ENCODE measurements at places on chromosomes 2 and 18.

GRCh38 chr2:45962177-45962921, 310.9 kb downstream of the PRKCE start:
- DNase-seq, result no peak

DNA sequence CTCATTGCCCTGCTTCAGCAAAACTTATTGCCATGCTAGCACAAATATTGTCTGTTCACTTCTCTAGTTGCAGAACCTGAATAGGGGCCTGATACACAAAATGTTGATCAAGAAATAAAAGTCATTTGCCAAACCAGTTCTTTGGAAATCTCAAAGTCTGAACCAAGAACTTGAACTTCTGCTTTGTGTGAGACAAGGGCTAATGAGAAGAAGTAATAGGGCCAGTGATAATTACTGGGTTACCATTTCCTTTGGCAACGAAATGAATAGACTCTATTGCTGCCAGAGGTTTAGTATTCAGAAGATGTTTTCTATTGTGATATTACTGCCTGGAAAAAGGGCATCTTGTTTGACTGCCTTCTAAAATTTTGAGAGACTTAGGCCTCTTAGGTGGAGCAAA, 35.0 kb downstream of the TMEFF2 start:
- no peak for DNase-seq

GRCh38 chr2:9767656-9768281, 75.5 kb upstream of the TAF1B start:
- no peak for DNase-seq

GRCh38 chr2:210387074-210387473, 72.1 kb upstream of the MYL1 start:
- DNase-seq, result no peak

GRCh38 chr2:9638532-9638931, 7.7 kb upstream of the YWHAQ start:
- DNase-seq, result no peak

DNA sequence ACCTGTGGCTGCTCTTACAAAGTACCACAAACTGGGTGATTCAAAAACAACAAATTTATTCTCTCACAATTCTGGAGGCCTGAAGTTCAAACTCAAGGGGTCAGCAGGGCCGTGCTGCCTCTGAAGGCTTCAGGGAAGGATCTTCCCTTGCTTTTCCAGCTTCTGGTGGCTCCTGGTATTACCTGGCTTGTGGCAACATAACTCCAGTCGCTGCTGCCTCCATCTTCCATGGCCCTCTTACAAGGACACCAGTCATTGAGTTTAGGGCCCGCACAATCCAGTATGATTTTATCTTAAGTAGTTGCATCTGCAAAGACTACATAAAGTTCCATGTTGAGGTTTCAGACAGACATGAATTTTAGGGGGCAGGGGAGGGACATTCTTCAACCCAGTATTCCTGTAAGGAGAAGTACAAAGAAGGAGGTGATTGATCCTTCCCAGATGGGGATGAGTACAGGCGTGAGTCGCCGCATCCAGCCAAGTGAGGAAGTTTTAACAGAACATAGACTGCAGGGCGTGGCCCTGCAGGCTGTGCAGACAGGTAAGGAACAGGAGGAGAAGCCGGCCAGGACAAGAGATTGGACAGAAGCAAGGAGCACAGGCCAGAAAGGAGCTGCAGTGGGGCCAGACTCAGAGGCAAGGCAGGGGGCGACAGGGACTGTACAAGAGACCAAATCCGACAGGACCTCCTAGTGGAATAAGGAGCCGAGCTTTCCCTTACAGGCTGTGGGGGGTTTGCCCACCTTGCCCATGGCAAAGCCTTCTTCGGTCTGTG, 44.4 kb upstream of the BZW1 start:
- no peak for DNase-seq

DNA sequence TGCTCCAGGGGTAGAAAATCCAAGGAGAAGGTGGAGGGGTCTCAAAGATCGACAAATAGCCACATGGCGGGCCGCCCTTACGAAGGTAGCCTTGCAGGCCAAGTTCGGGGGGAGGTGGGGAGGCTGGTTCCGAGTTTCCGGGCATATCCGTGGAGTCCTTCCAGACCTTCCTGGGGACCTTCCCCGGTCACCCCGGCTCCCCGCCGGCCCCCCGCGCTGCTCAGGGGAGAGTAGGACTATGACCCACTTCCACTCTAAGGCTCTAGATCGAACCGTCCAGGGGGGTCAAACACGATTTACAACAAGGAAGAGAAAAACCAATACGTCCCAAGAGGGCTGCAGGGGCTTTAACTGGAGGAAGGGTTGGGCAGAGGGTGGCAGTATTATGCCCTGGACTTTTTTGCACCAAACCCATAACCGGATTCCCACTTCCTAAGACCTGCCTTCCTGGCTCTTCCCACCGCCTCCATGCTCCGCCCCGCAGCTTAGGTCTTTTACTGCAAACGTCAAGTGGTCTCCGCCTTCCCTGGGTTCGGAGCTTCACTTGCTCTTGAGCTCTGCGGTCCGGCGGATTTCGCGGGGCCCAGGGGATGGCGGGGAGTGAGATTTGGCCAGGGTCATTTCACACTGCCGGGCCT, 779 bp upstream of the LYPD6 start:
- no peak for DNase-seq

- DNase-seq, result no peak
These were observed 724.5 kb downstream of the EPHA4 start for GRCh38 chr2:220847589-220847988.

- no peak for DNase-seq
These were observed 8.9 kb upstream of the LRRFIP1 start for GRCh38 chr2:237618449-237618848.

GRCh38 chr2:48278590-48278989, 251.4 kb upstream of the STON1 start:
- no peak for DNase-seq

- DNase-seq, result no peak
These were observed 69.3 kb downstream of the TMEM247 start for GRCh38 chr2:46548521-46549144.

GRCh38 chr2:42713920-42714319, 50.0 kb downstream of the OXER1 start:
- no peak for DNase-seq

- DNase-seq, result no peak
These were observed 613.4 kb downstream of the PLCL1 start for GRCh38 chr2:198417836-198418235.

- no peak for DNase-seq
These were observed 588.0 kb upstream of the NRXN1 start for GRCh38 chr2:51619961-51620360.

DNA sequence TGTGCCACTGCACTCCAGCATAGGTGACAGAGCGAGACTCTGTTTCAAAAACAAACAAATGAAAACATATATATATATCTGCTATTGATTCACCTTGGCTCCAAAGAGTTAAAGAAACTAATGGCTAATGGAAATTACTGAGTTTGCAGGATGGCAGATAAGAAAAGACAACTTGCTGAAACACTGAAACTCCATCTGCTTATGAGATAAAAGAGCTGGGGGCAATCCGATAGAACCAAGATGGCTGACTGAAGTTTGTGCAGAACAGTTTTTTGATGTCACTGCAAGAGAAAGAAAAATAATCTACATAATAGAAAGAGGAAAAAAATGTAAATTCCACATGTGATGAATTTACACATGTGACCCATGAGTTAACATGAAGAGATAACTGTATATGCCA, 88.2 kb downstream of the LRATD1 start:
- no peak for DNase-seq

GRCh38 chr2:98932164-98932563, 3.9 kb downstream of the CRACDL start:
- no peak for DNase-seq

- DNase-seq, result no peak
These were observed 5.9 kb downstream of the LMAN1 start for GRCh38 chr18:59353079-59353680.

GRCh38 chr2:135086222-135086621, 34.1 kb downstream of the RAB3GAP1 start:
- DNase-seq, result no peak

DNA sequence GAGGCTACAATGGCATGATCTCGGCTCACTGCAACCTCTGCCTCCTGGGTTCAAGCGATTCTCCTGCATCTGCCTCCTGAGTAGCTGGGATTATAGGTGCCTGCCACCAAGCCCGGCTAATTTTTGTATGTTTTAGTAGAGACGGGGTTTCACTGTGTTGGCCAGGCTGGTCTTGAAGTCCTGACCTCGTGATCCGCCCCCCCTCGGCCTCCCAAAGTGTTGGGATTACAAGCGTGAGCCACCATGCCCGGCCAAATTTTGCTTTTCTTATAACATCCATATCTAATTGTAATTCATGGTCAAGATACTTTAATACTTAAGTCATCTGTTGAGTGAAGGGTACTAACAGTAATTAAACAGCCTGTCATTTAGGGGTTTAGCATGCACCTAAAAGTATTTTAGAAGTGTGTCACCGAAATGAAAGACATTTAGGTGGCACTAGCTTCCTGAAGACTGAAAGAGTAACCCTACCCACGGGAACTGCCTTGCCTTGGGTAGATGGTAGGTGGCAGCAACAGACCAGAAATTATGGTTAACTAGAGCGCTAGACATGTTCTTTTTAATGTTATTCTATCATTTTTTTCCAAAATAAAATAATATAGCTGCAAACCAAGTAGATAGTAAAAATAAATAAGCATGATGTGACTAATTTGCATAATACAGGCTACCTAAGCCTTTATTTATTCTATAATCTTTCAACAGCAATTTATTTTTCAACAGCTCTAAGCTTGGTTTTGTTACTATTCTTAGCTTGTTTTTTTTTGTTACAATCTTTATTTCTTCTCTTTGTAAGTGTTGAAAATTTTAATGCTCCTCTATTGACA, 8.6 kb upstream of the ACYP2 start:
- DNase-seq, result peak; percentile 67

GRCh38 chr2:7953195-7953594, 728.7 kb upstream of the ID2 start:
- DNase-seq, result no peak

GRCh38 chr2:10914272-10914693, 2.5 kb downstream of the KCNF1 start:
- DNase-seq, result no peak

DNA sequence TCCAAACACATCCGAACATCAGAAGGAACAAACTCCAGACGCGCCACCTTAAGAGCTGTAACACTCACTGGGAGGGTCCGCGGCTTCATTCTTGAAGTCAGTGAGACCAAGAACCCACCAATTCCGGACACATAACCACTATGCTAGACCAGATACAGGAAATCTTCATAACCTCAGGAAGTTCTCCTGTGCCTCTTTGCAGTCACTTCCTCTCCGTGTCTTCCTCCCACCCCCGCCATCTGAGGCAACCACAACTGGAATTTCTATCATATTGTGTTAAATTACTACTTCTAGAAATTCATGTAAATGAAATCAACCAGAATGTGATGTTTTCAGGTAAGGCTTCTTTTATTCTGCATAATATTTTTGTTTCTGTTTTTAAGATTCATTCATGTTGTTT, 631.0 kb upstream of the NXPH2 start:
- DNase-seq, result no peak

DNA sequence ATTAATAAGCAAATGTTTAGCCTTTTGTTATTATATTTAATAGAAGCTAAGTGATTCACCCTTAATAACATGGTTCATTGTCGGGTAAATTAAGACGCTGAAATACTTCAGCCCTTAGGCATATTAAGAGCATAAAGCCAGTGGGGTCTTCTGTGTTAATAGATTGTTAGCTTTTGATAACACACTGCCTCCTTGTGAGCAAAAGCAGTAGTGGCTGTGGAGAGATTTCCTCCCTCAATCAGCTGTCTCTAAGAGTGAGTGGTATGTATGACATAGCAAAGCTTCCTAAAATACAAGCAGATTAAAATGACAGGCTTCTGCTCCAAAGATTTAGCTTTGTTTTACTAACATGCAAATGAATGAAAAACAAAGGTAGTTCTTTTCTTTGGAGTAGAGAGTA, 143.7 kb upstream of the SYT4 start:
- no peak for DNase-seq

- no peak for DNase-seq
These were observed 83.9 kb downstream of the RPE start for GRCh38 chr2:210086292-210086691.

- no peak for DNase-seq
These were observed 40.7 kb downstream of the PCBP1 start for GRCh38 chr2:70128005-70128404.

- DNase-seq, result no peak
These were observed 102.8 kb upstream of the BCL2L11 start for GRCh38 chr2:111017909-111018308.

DNA sequence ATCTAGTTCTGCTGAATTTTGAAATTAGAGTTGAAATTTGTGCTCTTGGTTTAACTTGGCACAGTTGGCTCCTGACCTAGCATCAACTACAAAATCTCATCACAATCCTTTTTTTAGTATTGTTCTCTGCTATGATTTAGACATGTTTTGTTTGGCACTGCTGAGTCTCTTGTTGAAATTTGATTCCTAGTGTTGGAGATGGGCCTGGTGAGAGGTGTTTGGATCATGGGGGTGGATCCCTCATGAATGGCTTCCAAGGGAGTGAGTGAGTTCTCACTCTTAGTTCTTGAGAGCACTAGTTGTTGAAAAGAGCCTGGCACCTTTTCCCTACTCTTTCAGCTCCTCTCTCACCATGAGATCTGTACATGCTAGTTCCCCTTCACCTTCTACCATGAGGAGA, 605.6 kb upstream of the SLC39A10 start:
- DNase-seq, result no peak

DNA sequence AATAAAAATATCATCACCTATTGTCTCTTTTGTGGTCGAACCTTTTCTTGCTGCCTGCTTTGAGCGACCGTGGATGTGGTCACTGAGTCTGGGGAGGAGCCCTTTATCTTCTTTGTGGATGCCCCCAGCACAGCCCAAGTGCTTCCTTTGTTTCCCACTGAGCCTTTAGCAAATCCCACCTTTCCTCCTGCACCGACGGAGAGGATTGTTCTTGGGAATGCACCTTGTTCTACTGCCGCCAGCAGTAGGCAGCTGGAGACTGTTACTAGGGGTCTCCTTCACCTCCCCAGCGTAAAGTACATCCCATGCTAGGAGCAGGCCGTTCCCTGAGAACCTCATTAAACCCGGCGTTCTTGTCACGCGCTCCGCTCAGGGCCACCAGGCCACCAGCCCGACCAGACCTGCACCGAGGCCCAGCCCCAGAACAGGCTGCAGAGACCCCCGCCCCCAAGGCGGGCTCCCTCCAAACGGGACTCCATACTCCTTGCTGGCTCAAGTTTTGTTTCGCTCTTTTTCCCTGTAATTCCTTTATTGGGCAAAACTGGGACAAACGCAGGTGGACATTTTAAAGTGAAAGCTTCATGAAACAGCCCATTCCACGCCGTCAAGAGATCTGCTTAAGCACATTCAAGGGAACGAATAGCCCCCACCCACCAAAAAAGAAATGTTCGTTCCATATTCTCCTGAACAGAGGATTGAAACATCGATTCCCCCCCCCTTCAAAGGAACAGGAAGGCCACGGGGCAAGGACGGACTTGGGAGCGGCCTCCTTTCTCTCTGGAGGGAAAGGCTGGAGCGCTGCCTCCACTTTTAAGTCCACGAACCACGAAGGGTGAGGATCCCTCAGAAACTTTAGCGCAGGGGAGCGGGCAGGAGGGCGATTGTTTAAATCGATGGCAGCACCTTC, 1.1 kb upstream of the MAT2A start:
- no peak for DNase-seq

- DNase-seq, result no peak
These were observed 90.5 kb downstream of the NXPH2 start for GRCh38 chr2:138689705-138690104.

All from naive thymus-derived CD8-positive, alpha-beta T cell (primary cell).